ENCODE measurements at places on chromosomes 2 and 18.

DNA sequence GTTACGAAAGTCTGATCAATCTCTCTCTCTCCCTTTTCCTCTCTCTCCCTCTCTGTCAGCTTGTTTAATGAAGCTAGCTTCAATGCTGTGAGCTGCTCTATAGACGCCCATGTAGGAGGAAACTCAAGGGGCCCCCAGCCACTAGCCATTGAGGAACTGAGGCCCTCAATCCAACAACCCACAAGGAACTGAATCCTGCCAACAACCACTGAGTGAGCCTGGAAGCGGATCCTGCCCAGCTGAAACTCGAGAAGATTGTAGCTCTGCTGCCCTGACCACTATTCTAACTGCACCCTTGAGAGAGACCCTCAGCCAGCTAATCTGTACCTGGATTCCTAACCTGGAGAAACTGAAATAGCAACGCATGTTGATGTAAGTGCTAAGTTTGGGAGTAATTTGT, 129.2 kb downstream of the BCL11A start:
- no peak for DNase-seq

DNA sequence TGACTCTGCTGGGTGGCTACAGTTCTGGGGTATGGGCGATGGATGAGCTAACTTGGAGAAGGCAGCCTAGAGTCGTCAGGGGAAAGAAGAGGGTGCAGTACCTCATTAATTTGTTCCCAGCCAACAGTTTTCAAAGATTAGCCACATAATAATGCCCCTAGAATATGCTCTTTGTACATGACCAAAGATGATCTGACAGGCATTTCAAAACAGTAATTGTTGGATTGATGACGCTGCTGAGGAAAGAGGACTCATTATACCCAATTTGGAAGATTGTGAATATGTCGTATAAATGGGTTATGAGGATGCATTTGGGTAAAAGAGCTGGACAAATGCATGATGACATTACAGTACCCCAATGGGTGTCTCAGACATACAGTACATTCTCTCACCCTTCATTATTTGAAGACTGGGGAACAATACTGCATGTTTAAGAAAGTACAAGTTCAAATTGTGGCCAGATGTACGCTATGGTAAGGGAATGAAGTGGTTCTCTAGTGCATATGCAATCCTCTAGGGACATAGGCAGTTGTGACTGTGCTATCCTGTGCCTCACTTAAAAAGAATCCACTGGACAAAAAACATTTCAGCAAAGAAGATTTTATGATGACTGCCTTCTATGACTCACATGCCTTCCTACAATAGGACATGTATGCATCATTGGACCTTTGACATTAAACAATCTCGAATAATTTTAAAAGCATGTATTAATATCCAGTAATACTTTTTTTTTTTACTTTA, 233.2 kb downstream of the CNTNAP5 start:
- peak; percentile 80 for DNase-seq

DNA sequence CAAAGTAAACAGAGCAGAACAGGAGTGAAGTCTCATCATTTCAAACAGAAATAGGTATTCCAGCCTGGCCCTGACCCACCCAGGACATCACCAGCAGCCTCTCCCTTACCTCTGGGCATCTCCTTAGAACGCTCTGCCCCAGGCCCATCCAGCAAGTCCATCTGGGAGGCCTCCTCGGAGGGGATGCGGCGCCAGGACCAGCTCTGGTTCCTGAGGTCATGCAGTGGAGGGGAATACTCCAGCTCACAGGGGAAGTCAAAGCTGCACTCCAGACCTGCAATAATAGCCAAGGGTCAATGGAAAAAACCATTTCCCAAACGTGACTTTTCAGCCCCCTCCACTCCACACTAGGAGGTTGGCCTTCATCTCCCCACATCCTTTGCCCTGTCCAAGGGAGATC, 226.6 kb downstream of the ALK start:
- DNase-seq, result no peak

DNA sequence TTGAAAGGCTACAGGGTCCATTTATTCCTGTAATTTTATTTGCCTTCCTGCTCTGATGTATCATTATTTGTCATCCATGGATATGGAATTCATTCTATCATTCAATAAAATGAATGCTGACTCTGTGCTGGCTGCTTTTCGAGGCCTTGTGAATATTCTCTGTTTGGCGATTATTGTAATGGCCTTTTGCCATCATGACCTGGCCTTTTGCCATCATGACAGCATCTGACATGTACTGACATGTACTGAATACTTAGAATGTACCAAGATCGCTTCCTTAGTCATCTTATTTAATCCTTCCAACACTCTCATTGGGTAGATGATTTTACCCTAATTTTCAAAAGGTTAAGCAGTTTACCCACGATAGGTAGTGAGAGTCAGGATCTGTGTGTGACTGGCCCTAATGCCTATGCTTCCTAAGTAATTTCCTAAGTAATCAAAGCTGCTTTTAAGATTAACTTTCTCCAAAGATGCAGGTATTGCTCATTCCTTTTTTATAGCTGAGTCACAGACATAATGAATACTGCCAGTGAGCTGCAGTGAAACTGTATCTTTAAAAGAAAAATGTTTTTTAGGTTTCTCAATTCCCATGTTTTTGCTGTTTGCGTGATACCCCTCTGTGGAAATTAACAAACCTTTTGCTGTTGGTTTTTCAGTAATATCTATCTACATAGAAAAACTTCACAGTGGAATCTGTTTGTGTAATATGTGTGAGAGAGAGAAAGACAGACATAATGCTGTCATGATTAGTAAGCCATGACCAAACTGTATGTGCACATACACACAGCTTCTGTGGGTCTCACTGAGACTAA, 127.8 kb downstream of the CERS6 start:
- DNase-seq, result peak; percentile 73

DNA sequence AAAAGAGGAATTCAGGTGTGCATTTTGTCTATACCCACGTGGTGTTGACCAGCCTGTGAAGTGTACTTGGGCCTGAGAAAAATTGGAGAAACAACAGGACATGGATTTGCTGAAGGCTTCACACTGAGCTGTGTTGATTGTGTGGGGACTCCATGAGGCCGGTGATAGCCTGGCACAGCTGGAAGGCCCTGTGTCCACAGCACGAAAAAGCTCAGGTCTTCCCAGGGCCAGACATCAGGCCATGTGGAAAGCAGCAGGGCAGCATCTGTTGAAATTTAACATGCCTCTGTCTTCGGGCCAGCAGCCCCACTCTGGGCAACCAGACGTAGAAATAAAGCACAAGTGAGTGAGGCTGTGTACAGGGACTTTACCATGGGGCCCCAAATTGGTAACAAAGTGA, 84.1 kb downstream of the HS6ST1 start:
- no peak for DNase-seq

- DNase-seq, result no peak
Measured at GRCh38 chr2:170144761-170145160, 33.2 kb upstream of the MYO3B start.

- DNase-seq, result no peak
Measured at GRCh38 chr2:238906254-238906935, 58.5 kb downstream of the TWIST2 start.

DNA sequence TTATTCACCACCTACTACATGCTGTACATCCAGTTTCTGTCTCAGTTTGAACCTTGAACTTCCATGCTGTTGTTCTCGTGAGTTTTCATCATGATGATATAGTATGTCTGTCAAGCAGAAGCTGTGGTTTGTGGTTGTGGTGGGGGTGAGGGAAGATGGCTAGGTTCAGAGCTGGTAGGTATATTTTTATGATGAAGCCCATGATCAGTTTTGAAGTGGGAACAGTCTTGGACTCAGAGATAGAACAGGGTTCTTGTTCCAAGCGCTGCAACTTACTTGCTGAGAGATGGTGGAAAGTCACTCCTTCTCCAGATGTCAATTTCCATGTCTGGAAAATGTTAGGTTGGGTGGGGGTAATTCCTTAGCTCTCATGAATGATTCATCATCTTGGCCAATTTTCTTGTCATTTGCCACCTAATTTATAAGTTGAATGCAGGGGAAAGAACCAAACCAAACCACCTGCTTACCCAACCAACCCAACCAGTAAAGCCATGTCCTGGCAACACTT, 21.6 kb downstream of the PMAIP1 start:
- DNase-seq, result no peak

DNA sequence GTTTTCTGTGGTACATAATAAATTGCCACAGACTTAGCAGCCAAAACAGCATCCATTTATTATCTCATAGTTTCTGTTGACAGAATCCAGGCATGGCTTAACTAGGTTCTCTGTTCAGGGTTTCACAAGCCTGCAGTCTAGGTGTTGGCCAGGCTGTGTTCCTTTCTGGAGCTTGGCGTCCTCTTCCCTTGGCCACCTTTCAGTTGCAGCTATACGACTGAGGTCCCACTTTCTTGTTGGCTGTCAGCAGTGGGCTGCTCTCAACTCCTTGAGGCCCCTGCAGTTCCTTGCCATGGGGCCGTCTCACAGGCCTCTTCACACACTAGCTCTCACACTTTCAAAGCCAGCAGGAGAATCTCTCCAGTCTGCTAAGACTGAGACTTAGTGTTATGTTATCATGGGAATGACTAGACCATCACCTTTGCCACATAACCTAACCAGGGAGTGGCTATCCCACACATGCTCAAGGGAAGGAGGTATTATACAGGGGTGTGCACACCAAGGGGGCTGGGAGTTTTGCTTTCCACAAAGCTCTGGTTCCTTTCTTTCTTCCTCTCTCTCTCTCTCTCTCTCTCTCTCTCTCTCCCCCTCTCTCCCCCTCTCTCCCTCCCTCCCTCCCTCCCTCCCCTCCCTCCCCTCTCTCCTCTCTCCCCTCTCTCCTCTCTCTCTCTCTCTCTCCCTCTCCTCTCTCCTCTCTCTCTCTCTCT, 15.8 kb downstream of the RIOK3 start:
- DNase-seq, result no peak

GRCh38 chr2:59658906-59659635, 894.4 kb downstream of the BCL11A start:
- no peak for DNase-seq

DNA sequence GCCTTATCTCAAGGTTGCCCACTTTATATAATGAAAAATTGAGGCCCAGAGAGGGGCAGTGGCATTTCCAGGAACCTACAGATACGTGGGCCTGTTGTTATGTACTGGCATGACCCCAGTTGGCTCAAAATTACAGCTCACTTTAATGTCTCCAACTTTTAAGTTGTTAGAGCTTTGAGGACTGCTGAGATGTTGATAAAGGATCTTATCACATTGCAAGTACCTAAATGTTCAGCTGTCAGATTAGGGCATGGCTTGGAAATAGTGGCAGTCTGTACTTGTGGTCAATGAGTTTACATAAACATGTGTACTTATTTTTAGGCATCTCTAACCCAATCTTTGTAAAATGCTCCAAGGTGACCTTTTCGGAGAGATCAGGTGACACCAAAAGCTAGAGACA, 14.6 kb downstream of the SLC4A5 start:
- no peak for DNase-seq

- no peak for DNase-seq
Measured at GRCh38 chr2:183126635-183127034, 2.4 kb downstream of the NUP35 start.

GRCh38 chr2:109372614-109373013, 241.2 kb downstream of the SEPTIN10 start:
- no peak for DNase-seq

DNA sequence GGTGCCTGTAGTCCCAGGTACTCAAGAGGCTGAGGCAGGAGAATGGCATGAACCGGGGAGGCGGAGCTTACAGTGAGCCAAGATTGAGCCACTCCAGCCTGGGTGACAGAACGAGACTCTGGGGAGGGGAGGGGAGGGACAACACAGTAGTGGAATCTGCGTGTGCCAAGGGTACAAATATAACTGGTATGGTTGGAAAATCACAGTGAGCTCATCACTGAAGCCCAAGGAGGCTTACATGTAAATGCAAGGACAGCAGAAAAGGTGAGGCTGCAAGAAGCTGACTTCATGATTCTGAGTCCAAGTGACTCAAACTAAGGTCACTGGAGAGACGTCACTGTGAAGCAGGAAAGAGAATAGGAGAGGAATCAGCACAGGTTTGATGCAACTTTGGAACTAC, 9.2 kb downstream of the SEPTIN10 start:
- DNase-seq, result peak; percentile 63

GRCh38 chr18:57347784-57348183, 4.6 kb upstream of the ST8SIA3 start:
- DNase-seq, result no peak

- DNase-seq, result peak; percentile 86
Measured at GRCh38 chr2:181140414-181140813, 160.0 kb downstream of the UBE2E3 start.

DNA sequence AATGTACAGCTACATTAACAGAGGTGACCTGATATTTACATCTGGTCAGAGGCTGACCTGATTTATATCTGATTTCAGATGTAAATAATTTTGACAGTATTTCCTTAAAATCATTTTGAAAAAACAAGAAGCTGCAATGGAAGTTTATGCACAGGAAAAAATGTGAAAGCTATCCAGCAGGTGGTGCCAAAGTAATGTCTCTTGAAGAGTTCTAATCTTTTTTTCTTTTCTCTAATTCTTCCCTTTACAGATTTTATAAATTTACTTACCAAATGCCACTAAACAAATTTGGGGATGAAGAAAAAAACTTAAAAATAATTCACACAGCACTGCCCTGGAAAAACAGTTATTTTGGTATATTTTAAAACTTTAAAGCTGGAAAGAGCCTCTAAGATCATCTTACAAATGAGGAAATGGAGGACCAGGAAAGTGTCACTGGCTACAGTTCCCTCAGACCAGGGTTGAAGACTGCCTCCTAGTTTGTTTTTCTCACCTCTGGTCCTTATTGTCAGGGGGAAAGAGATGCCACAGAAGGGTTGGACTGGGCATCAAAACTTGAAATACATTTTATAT, 16.4 kb upstream of the FBLN7 start:
- peak; percentile 80 for DNase-seq

DNA sequence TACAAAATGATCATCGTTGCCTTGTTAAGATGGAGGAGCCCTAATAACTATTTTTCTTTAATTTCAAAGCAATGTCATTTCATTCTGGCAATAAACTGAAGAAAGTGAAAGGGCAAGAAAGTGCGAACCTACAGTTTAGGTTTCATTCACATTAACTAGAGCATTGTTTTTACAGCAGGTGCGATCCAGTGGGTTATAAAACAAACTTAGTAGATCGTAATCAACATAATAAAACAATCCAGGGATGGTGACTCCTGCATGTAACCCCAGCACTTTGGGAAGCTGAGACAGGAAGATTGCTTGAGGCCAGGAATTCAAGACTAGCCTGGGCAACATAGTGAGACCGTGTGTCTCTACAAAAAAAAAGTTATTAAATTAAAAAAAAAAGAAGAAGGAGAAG, 51.1 kb downstream of the AP1S3 start:
- DNase-seq, result no peak

Data from fibroblast of pulmonary artery (primary cell).